ENCODE measurements at places on chromosomes 12 and 14.

GRCh38 chr14:30078811-30079402 lies 151.3 kb upstream of the PRKD1 start:
- H3K4me1 ChIP-seq, result no peaks in the 10 kb centered on the region
- H3K36me3 ChIP-seq, result no peaks in the 10 kb centered on the region
- no peaks in the 10 kb centered on the region for H3K27me3 ChIP-seq
- no peak overlapping the region for H3K4me3 ChIP-seq

- H3K4me1 ChIP-seq, result peaks cover 34% of the 10 kb centered on the region
- peak; percentile 28 for DNase-seq
- H3K27ac ChIP-seq, result no peak overlapping the region
Measured at GRCh38 chr14:99686557-99687283, 2.6 kb downstream of the CYP46A1 start.

- DNase-seq, result no peak
- H3K4me1 ChIP-seq, result no peaks in the 10 kb centered on the region
- H3K4me3 ChIP-seq, result no peak overlapping the region
Measured at GRCh38 chr12:30661210-30661609, 34.5 kb downstream of the IPO8 start.

DNA sequence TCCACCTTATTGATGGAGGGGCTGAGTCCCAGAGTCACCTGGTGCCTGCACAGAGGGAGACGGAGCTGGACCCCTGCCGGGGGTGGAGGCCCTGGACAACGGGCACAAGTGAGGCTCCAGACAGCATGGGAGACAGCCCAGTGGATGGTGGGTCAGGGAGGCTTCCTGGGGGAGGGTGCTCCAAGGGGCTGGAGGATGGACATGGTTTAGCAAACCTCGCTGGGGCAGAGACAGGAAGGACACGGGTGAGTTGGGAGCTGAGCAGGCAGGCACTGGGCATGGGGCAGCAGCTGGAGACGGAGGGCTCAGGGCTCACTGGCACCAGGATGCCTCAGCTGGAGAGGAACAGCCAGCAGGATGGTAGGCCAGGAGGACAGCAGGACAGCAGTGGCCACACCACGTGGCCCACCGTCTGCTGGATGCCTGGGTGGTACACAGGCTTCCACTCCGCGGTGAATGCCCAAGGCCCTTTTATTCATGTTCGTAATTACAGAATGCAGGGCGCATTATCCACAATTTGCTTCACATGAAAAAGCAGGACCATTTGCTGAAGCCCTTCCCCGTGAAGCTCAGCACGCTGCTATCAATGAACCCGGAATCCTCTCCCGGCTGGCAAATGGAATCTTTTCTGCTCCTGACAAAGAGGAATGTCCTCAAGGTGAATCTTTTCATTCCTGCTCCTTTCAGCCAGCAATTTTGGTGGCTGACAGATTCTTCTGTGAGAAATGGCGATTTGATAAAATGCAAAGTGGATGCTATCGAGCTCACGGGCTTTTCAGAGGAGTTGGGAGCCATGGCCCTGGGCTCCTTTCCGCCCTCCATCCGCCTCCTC lies 138.1 kb upstream of the C14orf180 start:
- no peak overlapping the region for H3K27ac ChIP-seq
- H3K27me3 ChIP-seq, result peaks cover 21% of the 10 kb centered on the region
- H3K4me3 ChIP-seq, result no peak overlapping the region
- no peaks in the 10 kb centered on the region for H3K36me3 ChIP-seq
- no peak for DNase-seq
- peaks cover 7% of the 10 kb centered on the region for H3K4me1 ChIP-seq

- DNase-seq, result no peak
- H3K27me3 ChIP-seq, result peaks cover 36% of the 10 kb centered on the region
- no peaks in the 10 kb centered on the region for H3K4me1 ChIP-seq
- H3K4me3 ChIP-seq, result no peak overlapping the region
- H3K27ac ChIP-seq, result no peak overlapping the region
Measured at GRCh38 chr12:52684431-52684830, 4.2 kb upstream of the KRT1 start.

- no peaks in the 10 kb centered on the region for H3K36me3 ChIP-seq
- no peak overlapping the region for H3K4me3 ChIP-seq
- no peaks in the 10 kb centered on the region for H3K27me3 ChIP-seq
- DNase-seq, result no peak
- H3K4me1 ChIP-seq, result no peaks in the 10 kb centered on the region
- no peak overlapping the region for H3K27ac ChIP-seq
Measured at GRCh38 chr12:17976202-17976601, 113.8 kb downstream of the RERGL start.

- no peaks in the 10 kb centered on the region for H3K27me3 ChIP-seq
- DNase-seq, result no peak
- H3K4me3 ChIP-seq, result no peak overlapping the region
- no peaks in the 10 kb centered on the region for H3K4me1 ChIP-seq
- no peak overlapping the region for H3K27ac ChIP-seq
- H3K36me3 ChIP-seq, result no peaks in the 10 kb centered on the region
Measured at GRCh38 chr12:24631676-24632426, 317.1 kb downstream of the BCAT1 start.

DNA sequence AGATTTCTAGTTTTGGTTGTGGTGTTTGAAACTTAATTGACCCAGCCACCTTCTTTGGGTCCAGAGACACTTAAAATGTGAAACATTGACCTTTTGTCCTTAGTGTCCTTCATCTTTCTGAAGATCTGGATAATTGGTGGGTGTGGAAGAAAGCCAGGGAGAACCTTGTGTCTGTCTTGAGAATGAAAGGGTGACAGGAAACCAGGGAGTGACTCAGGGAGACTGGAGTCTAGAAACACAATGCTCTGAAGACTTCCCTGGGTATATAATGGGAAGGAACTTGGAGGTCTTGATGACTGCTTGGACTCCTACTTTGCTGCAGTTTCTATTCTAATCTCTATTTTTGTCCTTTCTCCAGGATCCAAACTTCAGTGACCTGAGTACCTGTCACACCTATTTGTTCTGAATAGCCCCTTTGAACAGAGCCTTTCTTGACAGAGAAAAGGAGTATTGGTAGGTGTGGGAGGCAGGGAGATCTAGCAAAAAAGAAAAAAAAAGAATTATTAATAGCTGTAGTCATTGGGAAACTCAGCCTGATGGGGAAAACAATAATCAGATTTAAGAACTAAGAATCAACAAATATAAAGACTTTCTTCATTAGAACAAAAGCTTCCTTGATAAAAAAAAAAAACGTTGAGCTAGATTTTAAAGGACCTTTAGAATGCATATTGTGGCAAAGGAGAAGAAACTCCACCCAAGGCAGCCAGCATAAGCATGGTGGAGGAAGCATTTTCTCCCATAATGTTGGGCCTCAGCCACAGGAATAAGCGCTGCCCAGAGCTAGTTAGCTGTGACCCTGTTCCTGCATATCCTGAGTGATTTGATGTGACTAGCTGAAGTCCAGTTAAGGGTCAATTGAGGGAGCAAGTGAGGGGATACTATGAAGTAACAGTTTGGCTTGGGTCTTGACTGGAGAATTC lies 77.9 kb upstream of the HOXC13 start:
- H3K27me3 ChIP-seq, result peaks cover 10% of the 10 kb centered on the region
- H3K36me3 ChIP-seq, result no peaks in the 10 kb centered on the region
- H3K27ac ChIP-seq, result no peak overlapping the region
- no peak overlapping the region for H3K4me3 ChIP-seq

DNA sequence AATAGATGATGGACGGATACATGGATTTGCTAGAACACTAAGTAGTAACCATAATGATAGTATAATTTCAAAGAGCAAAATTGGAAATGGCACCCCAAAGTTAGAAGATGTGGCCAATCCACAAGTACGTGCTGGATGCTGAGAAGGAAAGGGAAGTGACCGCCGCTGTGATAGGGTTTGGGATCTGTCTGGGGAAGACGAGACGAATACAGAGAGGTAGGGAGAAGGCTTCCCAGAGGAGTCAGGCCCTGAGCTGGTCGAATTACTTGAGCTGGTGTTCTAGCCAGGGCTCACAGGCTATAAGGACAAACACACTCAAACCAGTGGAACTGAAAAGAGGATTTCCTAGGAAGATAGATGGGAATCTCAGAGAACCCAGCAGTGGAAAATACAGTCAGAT lies 9.4 kb upstream of the ACVR1B start:
- H3K4me3 ChIP-seq, result no peak overlapping the region
- no peak for DNase-seq
- no peaks in the 10 kb centered on the region for H3K4me1 ChIP-seq

DNA sequence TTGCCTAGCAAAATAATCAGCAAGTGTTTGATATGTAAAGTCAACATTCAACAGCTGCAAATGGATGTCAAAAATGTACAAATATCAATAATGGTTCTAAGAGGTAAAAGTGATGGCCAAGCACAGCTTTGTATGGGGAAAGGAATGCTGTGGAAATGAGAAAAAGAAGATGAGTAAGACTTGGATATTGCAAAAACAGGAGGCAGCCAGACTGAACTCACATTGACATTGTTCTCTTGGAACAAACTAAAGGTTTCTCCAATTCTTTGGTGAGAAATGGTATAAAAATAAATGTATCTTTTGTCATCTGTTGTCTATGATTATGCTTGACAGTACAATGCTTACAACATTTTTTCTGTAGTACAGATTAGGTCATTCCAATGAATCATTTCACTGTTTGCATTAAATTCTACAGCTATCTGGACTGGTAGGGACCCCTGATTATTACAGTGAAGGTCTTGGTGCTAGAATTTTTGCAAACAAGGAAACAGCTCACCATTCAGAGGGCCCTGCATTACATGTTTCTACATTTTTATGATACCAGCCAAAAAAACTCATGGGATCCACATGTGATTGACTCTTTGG lies 465.7 kb downstream of the NOVA1 start:
- H3K4me1 ChIP-seq, result no peaks in the 10 kb centered on the region
- H3K27me3 ChIP-seq, result no peaks in the 10 kb centered on the region
- no peak for DNase-seq

DNA sequence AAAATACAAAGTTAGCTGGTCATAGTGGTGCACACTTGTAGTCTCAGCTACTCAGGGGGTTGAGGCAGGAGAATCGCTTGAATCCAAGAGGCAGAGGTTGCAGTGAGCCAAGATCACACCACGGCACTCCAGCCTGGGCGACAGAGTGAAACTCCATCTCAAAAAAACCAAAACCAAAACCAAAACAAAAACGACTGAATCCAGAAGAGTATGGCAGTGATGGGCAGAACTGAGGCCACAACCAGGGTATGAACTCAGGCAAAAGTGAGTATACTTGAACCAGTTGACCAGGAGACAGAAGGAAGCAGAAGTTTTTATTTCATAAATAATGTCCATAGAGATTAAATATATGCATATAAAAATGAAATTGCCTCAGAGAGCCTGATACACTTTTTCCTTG lies 620.0 kb upstream of the SEL1L start:
- no peak for DNase-seq
- H3K27me3 ChIP-seq, result no peaks in the 10 kb centered on the region
- H3K27ac ChIP-seq, result no peak overlapping the region

DNA sequence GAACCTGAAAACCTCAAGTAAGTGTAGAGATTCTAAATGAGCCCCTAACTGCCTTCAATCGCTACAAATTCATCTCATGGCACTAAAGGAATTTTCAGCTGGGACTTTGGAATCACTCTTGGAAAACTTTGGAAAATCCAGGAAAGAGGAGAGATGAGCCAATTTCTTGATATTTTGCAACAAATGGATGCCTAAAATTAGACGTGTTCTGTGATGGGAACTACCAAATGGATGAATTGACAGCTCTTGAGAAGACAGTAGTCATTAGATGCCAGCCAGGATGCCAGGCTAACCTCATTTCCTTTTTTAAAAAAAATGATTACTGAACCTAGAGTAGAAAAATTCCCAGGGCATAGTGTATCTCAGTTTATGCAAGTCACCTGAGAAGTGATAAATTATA lies 78.3 kb downstream of the NPAS3 start:
- DNase-seq, result no peak
- H3K4me3 ChIP-seq, result no peak overlapping the region
- H3K4me1 ChIP-seq, result no peaks in the 10 kb centered on the region
- H3K27ac ChIP-seq, result no peak overlapping the region
